HCEC 1CT (cell line): ENCODE measurements at places on chromosomes 12 and 14.
A peak's percentile ranks its signal among the peaks of the same experiment; 100 is the strongest.

DNA sequence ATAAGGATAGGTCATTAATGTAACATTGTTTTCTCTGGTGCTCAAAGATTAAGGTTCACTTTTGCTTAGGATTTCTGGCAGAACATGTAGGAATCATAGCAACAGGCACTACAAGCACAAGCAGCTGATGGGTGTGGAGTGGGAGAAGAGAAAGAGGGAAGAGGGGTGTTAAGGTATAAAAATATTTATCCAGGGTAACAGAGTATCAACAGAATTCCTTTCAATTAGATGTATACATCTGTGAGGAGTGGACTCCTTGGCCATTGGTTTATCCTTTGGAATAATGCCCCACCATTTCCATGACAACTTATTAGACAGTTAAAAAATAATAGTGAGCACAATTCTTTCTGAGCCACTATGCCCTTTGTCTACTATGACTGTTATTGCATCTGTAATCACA lies 388.3 kb upstream of the DDHD1 start:
- no peak for DNase-seq

GRCh38 chr14:75811872-75812499 lies 150.9 kb downstream of the TTLL5 start:
- no peak for DNase-seq

- DNase-seq: no peak
These were observed 411.7 kb upstream of the FLRT2 start for GRCh38 chr14:85118274-85118673.

- DNase-seq: peak; percentile 83
These were observed 159.6 kb downstream of the PLCZ1 start for GRCh38 chr12:18578191-18578590.

DNA sequence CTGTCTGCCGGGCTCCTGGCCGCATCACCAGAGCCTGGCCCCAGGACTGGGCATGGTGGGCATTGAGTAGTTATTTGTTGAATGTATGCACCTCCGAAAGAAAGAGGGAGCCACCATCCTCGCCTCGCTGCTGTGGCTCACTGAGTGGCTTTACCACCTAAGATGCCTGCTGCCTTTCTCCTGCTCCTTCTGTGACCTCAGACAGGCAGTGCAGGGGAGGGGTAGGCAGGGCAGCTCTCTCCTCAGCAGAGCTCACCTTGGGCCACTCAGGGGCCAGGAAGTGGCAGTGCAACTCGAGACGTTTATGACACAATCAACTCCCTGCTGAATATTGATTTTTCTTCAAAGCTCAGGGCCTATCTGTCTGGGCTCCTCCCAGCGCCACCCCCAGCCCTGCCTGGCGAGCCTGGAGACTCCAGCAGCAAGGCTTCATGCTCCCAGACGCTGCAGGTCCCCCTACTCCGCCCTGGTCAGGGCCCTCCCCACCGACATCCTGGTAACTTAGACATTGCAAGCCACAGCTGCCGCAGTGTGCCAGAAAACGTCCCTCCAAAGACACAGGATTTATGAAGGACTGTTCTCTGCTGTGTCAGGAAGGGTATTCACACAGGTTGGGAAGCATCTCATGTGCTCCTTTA lies 84.3 kb upstream of the DIO3 start:
- DNase-seq: no peak

- peak; percentile 60 for DNase-seq
These were observed 8.9 kb downstream of the IKZF4 start for GRCh38 chr12:56029666-56030293.

DNA sequence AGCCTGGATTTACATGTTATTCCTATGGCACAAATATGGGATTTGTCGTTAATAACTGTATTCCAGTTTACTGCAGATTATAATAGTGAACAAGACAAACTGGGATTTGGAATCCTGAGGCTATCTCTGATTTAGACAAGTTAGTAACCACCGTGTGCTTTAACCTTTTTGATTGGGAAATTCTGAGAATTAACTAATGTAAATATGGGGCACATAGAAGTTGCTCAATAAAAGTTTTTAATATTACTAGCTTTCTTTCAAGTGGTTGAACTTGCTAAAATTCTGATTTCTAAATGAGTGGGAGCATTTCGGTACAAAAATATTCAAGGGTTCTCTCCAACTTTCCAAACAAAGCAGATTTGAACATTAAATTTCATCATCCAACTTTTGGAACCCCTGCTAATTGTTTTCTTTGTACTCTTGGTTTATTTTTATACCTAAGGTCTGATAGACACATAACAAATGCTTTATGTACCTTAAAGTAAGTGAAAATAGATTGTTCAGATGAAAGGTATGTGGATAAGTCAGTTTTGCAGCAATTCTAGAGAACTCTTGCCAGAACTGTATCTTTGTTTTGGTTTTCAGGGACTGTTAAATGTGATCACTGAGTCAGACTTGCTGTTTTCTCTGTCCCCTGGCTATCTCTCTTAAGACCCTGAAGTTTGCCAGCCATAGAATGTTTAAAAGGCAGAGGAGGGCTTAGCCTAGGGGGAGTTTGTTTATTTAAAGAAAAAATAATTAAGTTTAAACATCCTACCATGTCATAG lies 57.5 kb downstream of the FRS2 start:
- peak; percentile 73 for DNase-seq

GRCh38 chr14:24071144-24071697 lies at the start of gene CPNE6:
CPNE6 (plus strand) TSS chr14:24071562; CDS start chr14:24072937, 1,375 bp downstream.
- no peak for DNase-seq

DNA sequence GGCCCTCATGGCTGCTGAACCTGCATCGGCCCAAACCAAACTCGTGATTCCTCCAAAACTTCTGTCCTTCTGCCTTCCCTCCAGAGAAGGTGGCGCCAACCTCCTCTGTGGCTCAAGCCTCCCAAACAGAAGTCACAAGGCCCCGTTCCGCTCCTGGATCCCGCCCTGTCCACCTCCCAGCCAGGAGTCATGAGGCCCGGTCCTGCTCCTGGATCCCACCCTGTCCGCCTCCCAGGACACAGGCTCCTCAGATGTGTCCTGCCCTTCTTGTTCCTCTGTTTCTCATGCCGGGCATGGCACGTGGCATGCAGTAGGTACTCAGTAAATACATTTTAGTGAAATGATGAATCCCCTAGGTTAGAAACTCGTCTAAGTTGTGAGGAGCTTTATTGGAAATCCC lies 94.2 kb upstream of the SFSWAP start:
- DNase-seq: no peak

DNA sequence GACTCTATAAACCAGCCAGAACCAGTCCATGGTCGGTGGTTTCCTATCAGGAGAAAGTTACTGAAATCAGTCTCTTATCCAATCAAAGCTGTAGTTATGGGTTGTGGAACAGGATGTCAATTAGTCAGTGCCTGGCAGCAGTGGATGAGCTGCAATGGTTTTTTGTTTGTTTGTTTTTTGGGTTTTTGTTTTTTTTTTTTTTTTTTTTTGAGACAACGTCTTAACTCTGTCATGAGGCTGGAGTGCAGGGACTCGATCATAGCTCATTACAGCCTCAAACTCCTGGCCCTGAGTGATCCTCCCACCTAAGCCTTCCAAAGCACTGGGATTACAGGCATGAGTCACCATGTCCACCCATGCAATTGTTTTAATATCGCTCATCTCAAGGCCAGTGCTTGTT lies 113.3 kb upstream of the CAND1 start:
- DNase-seq: peak; percentile 6

DNA sequence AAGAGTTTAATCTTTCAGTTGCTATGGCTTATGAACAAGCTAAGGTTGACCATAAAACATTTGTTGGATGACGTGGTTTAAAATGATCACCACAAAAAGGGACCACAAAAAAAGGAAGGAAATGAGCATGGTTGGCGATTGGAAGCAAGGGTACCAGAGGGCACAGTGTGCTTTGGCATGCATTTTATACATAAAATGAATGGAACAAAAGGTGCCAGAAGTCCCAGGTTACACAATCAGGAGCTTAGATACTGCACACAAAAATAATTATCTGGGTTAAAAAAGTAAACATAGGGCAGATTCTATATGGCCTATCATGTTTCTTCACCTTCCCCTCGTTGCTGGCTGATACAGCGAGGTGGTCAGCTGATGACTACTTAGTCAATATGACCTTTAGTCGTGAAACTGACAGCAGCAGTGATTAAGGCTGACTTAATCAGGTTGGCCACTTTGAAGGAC lies 50.7 kb downstream of the ZC3H14 start:
- DNase-seq: peak; percentile 80

GRCh38 chr12:1776170-1776921 lies 44.0 kb upstream of the LRTM2 start:
- DNase-seq: peak; percentile 83

- DNase-seq: peak; percentile 75
These were observed 638.3 kb upstream of the TMEM132C start for GRCh38 chr12:127628645-127629044.

GRCh38 chr12:107079172-107080011 lies 14.0 kb downstream of the CRY1 start:
- peak; percentile 44 for DNase-seq

GRCh38 chr12:93763746-93764147 lies 86.6 kb downstream of the CRADD start:
- no peak for DNase-seq

DNA sequence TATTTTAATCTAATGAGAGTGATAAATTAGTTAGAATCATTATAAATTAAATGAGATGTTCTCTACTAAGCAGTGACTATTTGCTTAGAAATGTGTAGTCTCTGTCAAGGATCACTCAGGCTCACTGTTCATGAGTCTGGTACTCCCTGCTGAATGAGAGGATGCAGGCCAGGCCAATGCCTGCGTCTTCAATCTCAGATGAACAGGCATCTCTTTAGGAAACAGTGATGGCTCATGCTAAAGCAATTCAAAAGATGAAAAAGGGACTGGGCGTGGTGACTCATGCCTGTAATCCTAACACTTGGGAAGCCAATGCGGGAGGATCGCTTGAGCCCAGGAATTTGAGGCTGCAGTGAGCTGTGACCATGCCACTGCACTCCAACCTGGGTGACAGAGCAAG lies 106.8 kb downstream of the ZFC3H1 start:
- peak; percentile 93 for DNase-seq

- no peak for DNase-seq
These were observed 289.0 kb downstream of the KSR2 start for GRCh38 chr12:117679776-117680175.

DNA sequence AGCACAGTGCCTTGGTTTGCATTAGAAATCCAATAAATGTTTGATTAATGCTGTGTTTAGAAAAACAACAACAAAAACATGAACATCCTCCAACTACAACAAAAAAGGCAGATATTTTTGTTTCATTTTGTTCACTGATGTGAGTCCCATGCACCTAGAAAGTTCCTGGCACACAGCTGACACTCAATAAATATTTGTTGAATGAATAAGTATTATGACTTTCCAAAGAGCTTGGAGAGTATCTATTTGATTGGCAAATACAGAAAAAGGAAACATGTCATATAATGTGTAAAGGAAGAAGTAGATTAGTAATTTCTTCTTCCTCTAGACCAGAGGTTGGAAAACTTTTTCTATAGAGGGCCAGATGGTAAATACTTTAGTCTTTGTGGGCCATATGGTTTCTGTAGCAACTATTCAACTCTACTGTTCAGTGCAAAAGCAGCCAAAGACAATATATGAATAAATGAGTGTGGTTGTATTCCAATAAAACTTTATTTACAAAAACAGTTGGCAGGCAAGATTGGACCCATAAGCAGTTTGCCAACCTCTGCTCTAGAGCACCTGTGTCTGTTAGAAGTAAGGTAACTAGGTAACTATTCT lies 312.3 kb upstream of the DIO2 start:
- peak; percentile 46 for DNase-seq

DNA sequence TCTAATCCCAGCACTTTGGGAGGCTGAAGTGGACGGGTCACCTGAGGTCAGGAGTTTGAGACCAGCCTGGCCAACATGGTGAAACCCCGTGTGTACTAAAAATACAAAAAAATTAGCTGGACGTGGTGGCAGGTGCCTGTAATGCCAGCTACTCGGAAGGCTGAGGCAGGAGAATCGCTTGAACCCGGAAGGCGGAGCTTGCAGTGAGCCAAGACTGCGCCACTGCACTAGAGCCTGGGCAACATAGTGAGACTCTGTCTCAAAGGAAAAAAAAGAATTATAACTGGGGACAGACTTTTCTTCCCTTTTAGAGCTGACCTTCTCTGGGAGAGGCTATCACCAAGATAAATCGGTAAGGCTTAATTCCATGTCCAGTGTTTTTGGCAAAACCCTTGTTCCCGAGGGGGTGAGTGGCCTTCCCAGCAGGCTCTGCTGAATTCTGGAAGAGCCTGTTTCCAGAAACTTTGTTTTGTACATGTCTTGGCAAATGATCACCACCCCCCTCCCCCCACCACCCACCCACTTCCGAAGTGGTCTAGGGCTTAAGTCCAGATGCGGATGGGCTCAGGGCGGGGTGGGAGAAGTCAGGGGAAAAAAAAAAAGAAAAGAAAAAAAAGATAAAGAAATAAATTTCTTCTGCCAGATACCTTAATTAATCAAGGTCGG lies 32.3 kb upstream of the DEGS2 start:
- DNase-seq: no peak

GRCh38 chr12:118124333-118124874 lies 11.5 kb upstream of the PEBP1 start:
- DNase-seq: no peak

DNA sequence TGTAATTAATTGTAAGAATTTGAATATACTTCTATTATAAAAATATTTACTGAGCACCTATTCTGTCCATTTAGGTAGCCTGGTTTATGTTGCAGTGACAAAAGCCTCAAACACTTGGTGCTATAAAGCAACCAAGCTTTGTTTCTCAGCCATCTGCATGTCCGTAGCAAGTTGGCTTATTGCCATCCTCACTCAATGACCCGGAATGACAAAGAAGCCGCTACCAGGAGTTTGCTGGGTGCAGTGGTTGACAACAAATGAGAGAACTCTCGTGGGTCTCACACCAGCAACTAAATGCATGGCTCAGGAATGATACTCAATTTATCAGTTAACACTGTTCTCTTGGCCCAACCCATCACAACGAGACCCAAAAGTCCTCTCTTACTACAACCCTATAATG lies 553.1 kb downstream of the DIO2 start:
- no peak for DNase-seq
